T-helper 1 cell (primary cell): ENCODE measurements at places on chromosomes 2 and 18.

DNA sequence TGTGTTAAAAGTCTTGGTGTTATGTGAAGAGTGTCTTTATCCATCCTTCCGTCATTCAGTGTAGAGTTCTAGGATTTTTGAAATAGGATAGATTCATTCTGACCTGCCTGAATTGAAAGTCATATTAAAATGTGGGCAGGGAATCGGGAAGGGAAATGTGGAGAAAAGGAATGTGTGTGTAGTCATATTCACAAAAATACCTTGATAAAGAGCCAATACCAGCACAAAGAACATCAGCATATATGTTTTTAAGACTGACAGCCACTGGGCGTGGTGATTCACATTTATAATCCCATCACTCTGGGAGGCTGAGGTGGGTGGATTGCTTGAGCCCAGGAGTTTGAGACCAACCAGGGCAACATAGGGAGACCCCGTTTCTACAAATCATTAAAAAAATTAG, 188.1 kb downstream of the CAMKMT start:
- DNase-seq: no peak

DNA sequence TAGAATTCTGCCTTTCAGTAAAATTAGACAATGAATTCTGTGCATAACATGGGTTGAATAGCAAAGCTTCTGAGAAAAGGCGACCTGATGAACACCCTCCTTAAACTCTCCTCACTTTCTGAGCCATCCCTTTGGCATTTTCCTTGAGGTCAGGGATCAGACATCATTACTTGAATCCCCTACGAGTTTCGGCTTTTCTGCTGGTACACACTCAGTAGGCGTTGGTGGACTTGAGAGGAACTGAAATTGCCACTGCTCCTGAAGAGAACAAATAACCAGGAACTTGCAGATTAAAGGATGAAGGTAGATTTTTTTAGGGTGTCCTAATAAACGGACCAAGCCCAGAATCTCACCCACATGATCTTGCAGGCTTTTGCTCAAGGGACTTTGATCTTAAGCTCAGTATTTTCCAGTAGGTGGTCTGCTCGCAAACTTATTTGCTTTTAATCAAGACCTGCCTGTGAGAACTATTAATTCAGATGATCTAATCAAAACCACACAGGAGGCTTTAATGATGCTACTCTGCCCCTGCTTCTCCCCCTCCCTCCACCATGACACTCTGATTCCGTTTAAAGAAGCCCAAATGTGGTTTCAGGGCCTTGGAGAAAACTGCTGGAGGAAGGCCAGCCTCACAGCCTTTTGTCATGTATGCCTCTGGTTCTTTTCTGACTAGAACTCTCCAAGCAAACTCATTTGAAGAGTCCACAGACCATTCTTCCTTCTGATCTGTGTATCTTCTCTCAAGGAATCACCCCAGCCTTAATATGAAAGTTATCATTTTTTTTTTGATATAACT, 124.9 kb downstream of the PRKCE start:
- no peak for DNase-seq

GRCh38 chr18:61901323-61901986, 8.6 kb upstream of the RNF152 start:
- DNase-seq: no peak

GRCh38 chr2:164568317-164568716, 53.0 kb downstream of the GRB14 start:
- DNase-seq: no peak

GRCh38 chr2:231527091-231527395, 3.2 kb downstream of the NMUR1 start:
- no peak for DNase-seq

DNA sequence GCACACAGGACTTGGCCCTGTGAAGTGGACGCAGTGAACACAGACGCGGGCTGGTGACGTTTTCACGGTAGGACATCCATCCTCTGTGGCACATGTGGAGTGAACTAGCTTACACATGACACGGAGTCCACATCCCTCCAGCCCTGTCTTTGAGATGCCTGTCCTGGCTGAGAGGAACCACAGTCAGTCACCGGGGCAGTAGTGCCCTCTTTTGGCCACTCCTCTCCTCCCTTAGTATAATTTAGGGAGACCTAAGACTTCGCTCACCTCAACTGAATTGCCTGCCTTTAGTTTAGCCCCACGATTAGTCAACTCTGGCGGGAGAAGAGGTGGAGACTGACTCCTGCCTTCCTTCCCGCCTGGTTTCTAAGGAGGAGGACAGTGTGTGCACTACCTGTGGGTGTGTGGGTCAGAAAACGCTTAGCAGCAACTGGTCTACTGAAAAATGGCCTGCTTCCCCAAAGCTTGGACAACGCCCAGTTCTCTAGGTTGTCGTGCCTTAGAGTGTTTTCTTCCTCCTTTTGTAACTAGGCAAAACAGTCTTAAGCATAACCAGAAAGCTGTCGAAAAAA, 70.6 kb downstream of the MBP start:
- no peak for DNase-seq

- no peak for DNase-seq
Observed at GRCh38 chr18:63440881-63441280, 18.6 kb upstream of the VPS4B start.

GRCh38 chr2:100703213-100703612, 116.7 kb upstream of the NPAS2 start:
- DNase-seq: no peak

- DNase-seq: no peak
Observed at GRCh38 chr2:120869036-120869729, 133.5 kb downstream of the GLI2 start.

DNA sequence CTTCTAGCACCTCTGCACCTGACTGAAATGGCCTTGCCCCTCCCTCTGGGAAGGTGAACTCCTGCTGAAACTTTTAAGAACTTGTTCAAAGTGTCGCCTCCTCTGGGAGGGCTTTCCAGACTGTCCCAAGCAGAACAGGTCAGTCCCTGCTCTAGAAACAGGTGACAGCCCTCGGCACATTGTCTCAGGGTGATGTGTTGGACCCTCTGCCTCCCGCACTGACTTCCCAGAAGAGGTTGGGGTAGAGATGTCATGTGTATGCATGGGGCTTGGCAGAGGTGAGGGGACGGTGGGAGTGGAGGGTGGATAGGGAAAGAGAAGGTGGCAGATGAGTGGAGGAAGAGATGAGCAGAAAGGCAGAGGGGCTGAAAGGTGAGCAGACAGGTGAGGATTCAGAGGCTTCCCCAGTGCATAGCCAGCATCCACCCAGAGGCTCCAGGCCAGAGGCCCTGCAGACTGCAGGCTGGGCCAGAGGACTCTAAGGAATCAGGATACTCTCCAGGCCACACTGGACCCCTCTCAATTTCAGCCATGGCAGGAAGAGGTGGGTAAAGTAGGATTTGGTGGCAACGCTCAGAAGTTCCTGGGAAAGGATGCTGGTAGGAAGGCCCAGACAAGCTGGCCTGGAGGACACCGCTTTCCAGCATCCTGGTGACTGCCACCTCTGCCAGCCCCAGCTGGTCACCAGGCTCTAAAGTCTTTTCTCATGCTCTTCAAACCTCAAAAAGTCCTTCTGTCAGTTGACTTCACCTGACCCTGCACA, 24.8 kb upstream of the TNS1 start:
- DNase-seq: no peak

DNA sequence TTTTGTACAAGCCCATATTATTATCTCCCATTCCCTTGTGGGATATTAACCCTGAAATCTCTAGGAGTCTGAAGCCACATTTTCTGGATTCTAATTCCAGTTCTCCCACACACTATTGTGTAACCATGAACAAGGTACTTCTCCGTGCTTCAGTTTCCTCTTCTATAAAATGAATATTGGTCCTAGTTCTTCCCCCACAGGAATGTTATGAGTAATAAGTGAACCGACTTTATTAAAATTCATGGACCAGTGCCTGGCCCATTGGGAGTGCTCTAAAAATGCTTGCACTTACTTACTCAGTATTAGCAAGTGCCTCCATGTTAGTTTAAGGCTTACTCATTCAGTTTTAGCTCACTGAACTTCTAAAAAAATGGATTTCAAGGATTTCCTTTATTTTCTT, 1.4 kb upstream of the ACMSD start:
- no peak for DNase-seq

GRCh38 chr2:206832873-206833272, 67.5 kb downstream of the FASTKD2 start:
- DNase-seq: no peak

- DNase-seq: no peak
Observed at GRCh38 chr2:130756874-130757668, 1.7 kb downstream of the AMER3 start.

GRCh38 chr2:54456612-54457322, 640 bp downstream of the SPTBN1 start:
- no peak for DNase-seq

- no peak for DNase-seq
Observed at GRCh38 chr2:136243638-136244535, 125.9 kb upstream of the CXCR4 start.

- no peak for DNase-seq
Observed at GRCh38 chr2:37692711-37693110, 21.3 kb upstream of the CDC42EP3 start.

- DNase-seq: no peak
Observed at GRCh38 chr2:159262904-159263303, 23.6 kb downstream of the WDSUB1 start.

GRCh38 chr2:98576666-98577312, 31.5 kb downstream of the COA5 start:
- DNase-seq: no peak

- DNase-seq: no peak
Observed at GRCh38 chr2:14385043-14385442, 247.5 kb upstream of the LRATD1 start.

DNA sequence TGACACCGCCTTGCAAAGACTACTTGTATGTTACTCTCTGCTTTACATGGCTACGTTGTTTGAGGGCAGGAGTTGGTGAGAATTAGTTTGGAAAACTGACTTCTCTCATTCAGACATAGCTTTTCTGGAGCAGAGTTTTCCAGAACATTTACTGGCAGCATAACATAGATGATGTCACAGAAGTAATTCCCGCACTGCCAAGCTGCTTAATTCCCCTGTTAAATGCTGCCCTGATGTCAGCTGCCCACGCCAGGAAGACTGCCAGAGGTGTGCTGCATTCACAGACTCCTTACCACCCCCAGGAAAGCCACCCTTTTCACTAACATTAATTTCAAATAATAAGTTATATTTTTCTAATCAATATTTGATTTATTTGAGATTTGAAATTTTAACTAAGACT, 24.7 kb upstream of the PTPN2 start:
- no peak for DNase-seq

- no peak for DNase-seq
Observed at GRCh38 chr2:203740871-203741281, 34.4 kb downstream of the CD28 start.

- peak; percentile 21 for DNase-seq
Observed at GRCh38 chr2:134258684-134259388, 5.0 kb downstream of the MGAT5 start.

DNA sequence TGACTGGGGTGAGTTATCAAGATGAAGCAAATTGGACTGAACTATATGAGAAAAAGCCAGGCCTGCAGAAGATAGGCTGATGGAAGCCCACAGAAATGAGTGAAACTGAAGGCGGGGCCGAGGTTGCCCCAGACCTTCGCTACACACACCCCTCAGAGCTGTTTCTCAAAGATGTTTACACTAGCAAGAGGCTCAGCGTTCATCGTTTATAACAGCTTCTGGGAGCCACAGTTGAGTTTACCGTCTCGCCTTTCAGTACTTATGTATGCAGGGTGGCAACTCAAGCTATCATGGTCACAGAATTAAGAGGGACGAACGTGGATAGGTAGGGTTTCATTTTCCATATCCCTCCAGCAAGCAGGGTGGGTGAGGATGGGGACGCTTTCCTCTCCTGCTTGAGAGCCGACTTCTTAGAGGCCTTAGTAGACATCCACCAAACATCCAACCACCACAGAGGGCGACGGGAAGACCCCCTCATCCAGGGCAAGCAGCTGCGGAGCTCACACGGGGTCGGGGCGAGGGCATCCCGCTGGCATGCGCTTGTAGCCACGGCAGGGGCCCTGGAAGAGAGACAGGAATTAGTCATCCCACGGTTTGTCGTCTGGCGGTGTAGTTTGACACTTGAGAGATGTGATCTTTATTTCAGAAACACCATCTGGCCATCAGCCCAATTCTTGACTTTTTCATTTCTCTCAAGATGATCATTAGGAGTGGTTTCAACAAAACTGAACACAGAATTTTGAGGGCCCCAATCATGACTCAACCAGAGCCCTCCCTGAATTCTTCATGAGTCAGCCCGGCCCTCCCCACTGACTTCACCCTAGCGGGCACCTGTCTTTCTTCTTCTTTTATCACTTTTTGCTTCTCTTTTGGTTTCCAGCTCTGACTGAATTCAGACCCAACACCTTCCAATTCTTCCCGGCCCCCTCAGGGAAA, 109.1 kb upstream of the CTDP1 start:
- no peak for DNase-seq

DNA sequence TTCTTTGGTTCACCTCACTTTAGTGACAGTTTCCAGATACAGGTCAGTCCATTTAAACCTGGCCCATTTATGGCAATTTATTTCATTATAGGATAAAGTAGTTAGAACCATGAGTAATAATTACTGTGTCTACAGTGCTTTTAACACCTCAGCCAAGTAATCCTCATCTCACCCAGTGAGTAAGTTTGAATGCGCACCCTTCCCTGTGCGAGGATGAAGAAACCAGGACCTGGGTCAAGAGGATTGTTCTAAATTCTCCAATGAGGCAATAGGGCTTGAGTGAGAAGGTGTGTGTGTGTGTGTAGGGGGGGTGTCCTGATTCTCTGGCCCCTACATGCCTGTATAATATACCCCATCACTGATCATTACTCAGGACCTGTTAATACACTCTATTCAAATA, 854 bp upstream of the MYO1B start:
- DNase-seq: no peak

GRCh38 chr2:17892770-17893534, 14.5 kb downstream of the KCNS3 start:
- DNase-seq: no peak

DNA sequence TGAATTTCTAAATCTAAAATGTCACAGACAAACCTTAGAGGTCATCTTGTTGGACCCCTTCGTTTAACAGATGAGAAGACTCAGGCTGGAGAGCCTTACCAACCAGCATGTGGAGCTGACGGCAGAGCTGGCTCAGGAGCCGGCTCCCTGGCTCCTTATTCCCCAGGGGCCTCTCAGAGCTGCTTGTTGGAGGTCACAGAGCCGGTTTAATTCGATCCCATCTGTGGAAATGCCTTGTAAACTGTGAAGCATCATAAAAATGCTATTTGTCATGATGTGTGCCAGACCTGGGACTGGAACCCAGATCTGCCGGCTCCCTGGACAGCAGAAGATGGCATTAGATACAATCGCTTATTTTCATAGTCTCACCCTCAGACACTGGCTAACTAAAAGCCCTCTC, 8.2 kb upstream of the CIB4 start:
- DNase-seq: no peak

GRCh38 chr2:19228715-19229114, 129.7 kb downstream of the OSR1 start:
- no peak for DNase-seq

DNA sequence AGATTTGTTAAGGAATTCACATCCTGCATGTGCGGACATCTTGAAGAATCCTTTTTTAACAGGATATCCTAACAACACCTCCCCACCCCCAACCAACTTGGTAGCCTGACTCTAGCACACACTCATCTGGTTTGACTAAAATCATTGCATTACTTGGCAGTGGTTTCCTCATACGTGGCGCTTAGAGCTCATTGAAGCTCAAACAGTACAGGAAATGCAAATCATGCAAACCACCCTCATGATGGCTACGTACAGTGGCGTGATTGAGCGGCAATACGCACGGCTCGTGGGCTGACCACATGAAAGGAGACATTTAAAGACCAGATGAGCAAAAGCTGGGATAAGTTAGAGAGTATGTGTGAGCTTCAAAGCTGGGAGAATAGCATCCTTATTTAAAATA, 336.2 kb downstream of the ZEB2 start:
- DNase-seq: peak; percentile 52
